ENCODE measurements at places on chromosomes 3 and 15. TPM values are rescaled to one million over a fixed set of nuclear protein-coding genes. Genes with fewer than 3 reads are reported as not detected.

The LSAMP gene
- not detected for total RNA-seq

The TLR9 gene
- 0.10 TPM for total RNA-seq

The ACTRT3 gene
- total RNA-seq = 1.5 TPM

The HGD gene
- 1.8 TPM for total RNA-seq

The IFT57 gene
- total RNA-seq = 16.4 TPM

The HMCES gene
- total RNA-seq = 52.5 TPM

The SLC2A2 gene
- total RNA-seq = not detected

The CXCR6 gene
- total RNA-seq = 5.3 TPM

The SUSD5 gene
- total RNA-seq = not detected

GRCh38 chr3:186909078-186909853 is 21.1 kb upstream of the ST6GAL1 start:
- peak; percentile 88 for DNase-seq
- H3K27me3 ChIP-seq = no peaks in the 10 kb centered on the region
- peaks cover 46% of the 10 kb centered on the region for H3K4me1 ChIP-seq
- peaks cover 40% of the 10 kb centered on the region for H3K36me3 ChIP-seq

- H3K4me3 ChIP-seq = no peak overlapping the region
- DNase-seq = no peak
- H3K27me3 ChIP-seq = peaks cover 2% of the 10 kb centered on the region
- no peak overlapping the region for H3K27ac ChIP-seq
Measured at GRCh38 chr3:25565807-25566206, 98.9 kb downstream of the TOP2B start.

DNA sequence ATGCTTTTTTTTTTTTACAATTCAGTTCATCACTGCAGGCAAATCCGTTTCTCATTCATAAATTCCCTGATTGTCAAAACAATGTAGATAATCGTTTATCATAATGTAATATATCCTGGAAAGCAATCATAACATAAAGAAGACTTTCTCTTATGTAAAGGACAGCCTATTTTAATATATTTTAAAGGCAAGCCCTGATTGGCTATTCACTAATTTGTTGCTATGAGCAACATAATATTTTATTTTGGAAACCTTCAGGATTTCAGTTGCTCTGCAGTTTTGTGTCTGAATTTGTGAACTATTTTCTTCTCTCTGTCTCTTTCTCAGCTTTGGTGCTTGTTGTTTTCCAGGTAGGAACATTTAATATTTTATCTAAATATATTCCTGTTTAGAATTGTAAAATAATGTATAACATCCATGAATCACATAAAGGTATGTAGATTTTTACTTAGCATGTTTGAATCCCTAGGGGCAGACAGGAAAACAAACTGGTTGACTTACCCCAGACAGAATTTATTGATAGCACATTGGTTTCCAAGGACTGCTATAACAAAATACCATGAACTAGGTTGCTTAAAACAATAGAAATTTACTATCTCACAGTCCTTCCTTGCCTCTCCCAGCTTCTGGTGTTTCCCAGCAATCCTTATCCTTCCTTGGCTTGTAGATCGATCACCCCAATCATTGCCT is 253.5 kb downstream of the CDIN1 start:
- no peak for DNase-seq
- no peaks in the 10 kb centered on the region for H3K36me3 ChIP-seq
- H3K4me1 ChIP-seq = no peaks in the 10 kb centered on the region
- H3K27me3 ChIP-seq = no peaks in the 10 kb centered on the region
- H3K4me3 ChIP-seq = no peak overlapping the region
- no peak overlapping the region for H3K27ac ChIP-seq

GRCh38 chr3:69406163-69406562 is 20.3 kb upstream of the FRMD4B start:
- H3K36me3 ChIP-seq = no peaks in the 10 kb centered on the region
- H3K4me1 ChIP-seq = peaks cover 8% of the 10 kb centered on the region
- no peak overlapping the region for H3K4me3 ChIP-seq
- no peak for DNase-seq

DNA sequence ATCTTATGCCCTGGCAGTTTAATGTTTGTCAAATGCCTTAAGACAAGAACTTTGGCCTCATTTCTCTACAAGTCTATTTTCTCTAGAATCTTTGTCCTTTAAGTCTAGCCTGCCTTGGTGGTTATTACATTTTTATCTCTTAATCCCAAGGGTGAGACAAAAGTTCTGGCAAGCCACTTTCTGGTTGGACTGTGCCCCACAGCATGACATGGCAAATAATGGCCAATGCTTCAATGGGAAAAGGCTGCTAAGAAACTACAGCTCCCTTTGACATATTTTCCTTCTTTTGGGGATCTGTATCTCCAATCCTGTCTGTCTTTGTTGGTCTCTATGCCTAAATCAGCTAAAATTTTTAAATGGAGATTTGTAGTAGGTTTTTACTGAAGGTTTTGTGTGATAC is 181.6 kb upstream of the MBNL1 start:
- H3K27me3 ChIP-seq = no peaks in the 10 kb centered on the region
- H3K27ac ChIP-seq = no peak overlapping the region
- no peak overlapping the region for H3K4me3 ChIP-seq

DNA sequence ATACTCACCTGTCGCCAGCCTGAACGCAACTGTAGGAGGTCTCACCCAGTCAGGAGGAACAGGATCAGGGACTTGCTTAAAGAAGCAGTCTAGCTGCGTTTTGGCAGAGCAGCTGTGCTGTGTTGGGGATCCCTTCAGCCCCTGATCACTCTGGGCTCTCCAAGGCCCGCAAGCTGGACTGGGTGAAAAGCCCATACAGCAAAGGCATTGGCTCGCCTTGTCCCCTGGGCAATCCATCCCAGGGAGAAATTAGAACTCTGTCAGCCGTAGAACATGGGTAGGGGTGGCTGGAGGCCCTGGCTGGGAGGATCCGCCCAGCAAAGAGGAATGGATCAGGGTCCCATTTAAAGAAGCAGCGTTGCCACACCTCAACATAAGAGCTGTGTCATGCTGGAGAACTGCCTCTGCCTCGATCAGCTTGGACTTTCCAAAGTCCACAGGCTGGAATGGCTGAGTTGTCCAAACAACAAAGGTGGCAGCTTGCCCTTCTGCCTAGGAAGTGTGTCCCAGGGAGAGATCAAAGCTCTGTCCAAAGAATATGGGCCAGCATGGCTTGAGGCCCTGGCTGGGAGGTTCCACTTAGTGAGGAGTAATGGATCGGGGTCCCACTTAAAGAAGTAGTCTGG is 9.1 kb downstream of the OR5H2 start:
- no peaks in the 10 kb centered on the region for H3K36me3 ChIP-seq
- peaks cover 20% of the 10 kb centered on the region for H3K27me3 ChIP-seq
- no peak for DNase-seq

- H3K27ac ChIP-seq = no peak overlapping the region
- H3K4me1 ChIP-seq = no peaks in the 10 kb centered on the region
- H3K27me3 ChIP-seq = no peaks in the 10 kb centered on the region
- H3K36me3 ChIP-seq = peaks cover 9% of the 10 kb centered on the region
- no peak overlapping the region for H3K4me3 ChIP-seq
Measured at GRCh38 chr3:20462723-20463122, 276.7 kb upstream of the SGO1 start.

GRCh38 chr3:64878362-64878761 is 190.6 kb upstream of the ADAMTS9 start:
- no peaks in the 10 kb centered on the region for H3K4me1 ChIP-seq
- no peak for DNase-seq
- H3K27me3 ChIP-seq = no peaks in the 10 kb centered on the region
- no peak overlapping the region for H3K27ac ChIP-seq
- no peaks in the 10 kb centered on the region for H3K36me3 ChIP-seq

DNA sequence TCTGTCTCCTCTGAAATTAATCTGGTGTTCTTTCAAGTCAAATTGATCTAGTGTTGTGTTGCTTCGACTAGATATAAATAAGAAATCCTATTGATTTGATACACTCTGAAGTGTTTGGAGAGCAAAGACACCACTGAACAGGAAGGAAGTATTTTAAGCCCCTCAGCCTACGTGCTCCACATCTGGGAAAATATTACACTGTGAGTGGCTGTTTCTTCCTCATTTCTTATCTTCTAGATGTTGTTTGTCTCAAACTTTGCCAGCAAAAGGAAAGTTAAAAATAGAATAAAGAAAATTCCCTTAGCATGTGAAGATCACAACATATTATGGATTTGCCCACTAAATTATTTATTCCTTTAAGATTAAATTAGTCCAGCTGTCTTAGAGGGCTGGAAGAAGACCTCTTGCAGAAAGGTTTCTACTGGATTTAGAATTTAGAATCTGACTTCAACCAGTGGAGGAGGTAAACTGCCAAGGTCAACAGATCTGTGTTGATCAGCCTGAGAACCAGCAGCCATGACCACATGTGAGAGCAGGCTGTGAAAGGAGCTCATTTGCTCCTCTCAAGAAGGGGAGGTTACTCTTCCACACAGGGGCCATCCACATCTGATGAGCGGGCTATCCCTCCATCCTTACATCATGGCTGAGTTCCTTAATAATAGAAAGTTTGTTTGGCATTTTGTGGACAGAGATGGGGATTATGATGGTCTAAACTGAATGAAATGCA is 46.3 kb upstream of the ACKR4 start:
- no peaks in the 10 kb centered on the region for H3K27me3 ChIP-seq
- DNase-seq = no peak
- H3K4me3 ChIP-seq = no peak overlapping the region
- no peaks in the 10 kb centered on the region for H3K36me3 ChIP-seq
- H3K27ac ChIP-seq = no peak overlapping the region

DNA sequence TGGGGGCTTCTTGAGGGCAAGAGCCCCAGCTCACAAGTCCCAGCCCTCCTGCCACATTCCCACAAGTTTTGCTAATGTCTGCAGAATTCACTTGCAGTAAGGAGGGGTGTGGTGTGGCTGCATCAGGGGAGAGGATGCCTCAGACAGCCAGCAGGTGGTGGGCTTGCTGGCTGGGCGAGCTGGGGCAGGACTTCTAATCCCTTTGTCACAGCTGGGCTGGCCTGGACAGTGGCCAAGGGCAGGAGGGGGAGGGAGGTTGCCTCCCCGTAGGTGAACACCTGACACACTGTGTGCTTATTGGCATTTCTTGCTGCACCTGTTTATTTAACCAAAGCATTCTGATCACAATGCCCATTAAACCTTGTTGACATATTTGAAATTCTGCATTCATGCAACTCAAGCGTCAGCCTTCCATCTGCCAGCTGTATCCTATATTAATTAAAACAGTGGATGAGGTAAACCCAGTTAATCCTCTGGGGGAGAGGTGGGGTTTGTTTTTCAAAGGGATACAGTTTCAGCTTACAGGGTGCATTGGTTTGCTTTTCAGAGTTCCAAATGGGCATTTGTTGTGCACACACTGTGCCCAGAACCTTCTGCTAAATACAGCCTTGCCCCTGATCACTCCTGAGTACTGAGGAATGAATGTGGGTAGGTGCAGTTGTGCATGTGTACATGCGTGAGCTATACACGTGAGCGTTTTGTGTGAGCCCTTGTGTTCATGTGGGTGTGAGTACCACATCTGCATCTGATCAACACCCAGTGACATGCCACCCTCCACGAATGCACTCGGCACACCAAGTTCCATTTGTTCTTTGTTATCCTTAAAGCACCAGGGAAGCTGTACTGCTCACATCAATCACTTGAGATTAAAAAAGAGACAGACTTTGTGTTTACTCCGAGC is 268.7 kb downstream of the XXYLT1 start:
- peaks cover 8% of the 10 kb centered on the region for H3K4me1 ChIP-seq
- H3K4me3 ChIP-seq = no peak overlapping the region
- DNase-seq = no peak
- no peaks in the 10 kb centered on the region for H3K36me3 ChIP-seq
- peaks cover 7% of the 10 kb centered on the region for H3K27me3 ChIP-seq

- DNase-seq = no peak
- H3K36me3 ChIP-seq = no peaks in the 10 kb centered on the region
- peaks cover 55% of the 10 kb centered on the region for H3K27me3 ChIP-seq
- H3K27ac ChIP-seq = no peak overlapping the region
- no peaks in the 10 kb centered on the region for H3K4me1 ChIP-seq
Measured at GRCh38 chr3:154334973-154335420, 10.7 kb upstream of the DHX36 start.

- H3K4me3 ChIP-seq = no peak overlapping the region
- no peak for DNase-seq
- H3K27me3 ChIP-seq = no peaks in the 10 kb centered on the region
- H3K4me1 ChIP-seq = peaks cover 15% of the 10 kb centered on the region
Measured at GRCh38 chr15:63586790-63587189, 10.4 kb upstream of the FBXL22 start.

DNA sequence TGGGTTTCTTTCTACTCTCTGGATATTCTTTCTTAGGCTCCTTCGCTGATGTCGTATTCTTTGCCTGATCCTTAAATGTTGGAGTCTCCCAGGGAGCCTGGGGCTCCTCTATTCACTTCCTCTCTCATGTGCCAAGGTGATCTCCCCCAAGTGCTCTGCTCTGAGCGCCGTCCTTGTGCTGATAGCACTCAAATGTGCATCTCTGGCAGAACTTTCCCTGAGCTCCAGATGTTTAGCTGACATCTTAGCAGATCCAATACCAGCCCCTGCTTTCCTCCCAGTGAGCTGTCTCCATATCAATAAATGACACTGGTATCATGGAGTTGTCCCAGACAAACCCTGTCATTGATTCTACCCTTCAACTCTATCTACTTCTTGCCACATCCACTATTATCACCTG is 62.4 kb downstream of the NTRK3 start:
- no peak for DNase-seq
- no peak overlapping the region for H3K27ac ChIP-seq
- H3K4me1 ChIP-seq = no peaks in the 10 kb centered on the region

- H3K4me3 ChIP-seq = no peak overlapping the region
- peaks cover 26% of the 10 kb centered on the region for H3K36me3 ChIP-seq
- peaks cover 46% of the 10 kb centered on the region for H3K4me1 ChIP-seq
Measured at GRCh38 chr3:172204716-172205115, 165.3 kb downstream of the FNDC3B start.

GRCh38 chr3:12719541-12719940 is 39.5 kb downstream of the TMEM40 start:
- no peak for DNase-seq
- peaks cover 10% of the 10 kb centered on the region for H3K4me1 ChIP-seq
- H3K27ac ChIP-seq = peak overlapping the region; percentile 31
- peak overlapping the region; percentile 52 for H3K4me3 ChIP-seq
- no peaks in the 10 kb centered on the region for H3K36me3 ChIP-seq
- H3K27me3 ChIP-seq = peaks cover 5% of the 10 kb centered on the region

DNA sequence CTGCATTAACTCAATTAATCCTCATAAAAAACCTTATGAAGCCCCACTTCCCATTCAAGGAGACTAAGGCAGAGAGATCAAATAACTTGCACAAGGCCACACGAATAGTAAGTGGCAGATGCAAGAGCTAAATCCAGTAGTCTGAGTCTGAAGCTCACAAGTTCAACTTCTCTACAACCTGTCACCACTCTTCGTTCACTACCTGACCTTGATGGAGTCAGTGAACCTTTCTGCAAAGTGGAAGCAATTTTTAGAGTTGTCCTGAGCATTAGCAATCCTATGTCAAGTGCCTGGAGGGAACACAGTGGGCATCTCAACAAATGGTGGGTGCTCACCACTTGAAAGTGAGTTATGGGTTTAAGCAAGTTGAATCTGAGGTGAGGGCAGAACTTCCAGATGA is 2.1 kb upstream of the SPINT1 start:
- no peak overlapping the region for H3K27ac ChIP-seq
- peaks cover 6% of the 10 kb centered on the region for H3K4me1 ChIP-seq
- peaks cover 7% of the 10 kb centered on the region for H3K27me3 ChIP-seq
- DNase-seq = no peak
- no peak overlapping the region for H3K4me3 ChIP-seq
- no peaks in the 10 kb centered on the region for H3K36me3 ChIP-seq
